Left cardiac atrium (tissue), 4 donors: ENCODE measurements at places on chromosomes 5 and 9. TPM values are rescaled to one million over a fixed set of nuclear protein-coding genes. Genes with fewer than 3 reads are reported as not detected.

- DNase-seq, result no peak
Observed at GRCh38 chr5:131218392-131218791, 45.5 kb upstream of the CDC42SE2 start.

DNA sequence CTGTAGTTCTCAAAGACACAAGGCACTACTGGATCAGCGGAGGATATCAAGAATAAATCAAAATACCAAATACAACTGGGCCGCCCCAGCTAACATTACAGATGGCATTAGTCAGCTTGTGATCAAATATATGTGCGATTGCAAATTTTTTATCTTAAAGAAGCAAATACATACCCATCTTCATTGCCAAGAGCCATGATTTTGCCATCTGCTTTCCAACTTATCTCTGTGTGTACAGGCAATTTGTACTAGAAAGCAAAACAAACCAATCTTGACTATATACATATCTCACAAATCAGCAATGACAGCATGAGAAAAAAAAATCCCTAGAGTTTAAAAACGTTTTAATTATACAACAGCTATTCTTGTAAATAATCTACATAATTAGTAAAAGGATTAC is 20.3 kb downstream of the GEMIN5 start:
- DNase-seq, result no peak

DNA sequence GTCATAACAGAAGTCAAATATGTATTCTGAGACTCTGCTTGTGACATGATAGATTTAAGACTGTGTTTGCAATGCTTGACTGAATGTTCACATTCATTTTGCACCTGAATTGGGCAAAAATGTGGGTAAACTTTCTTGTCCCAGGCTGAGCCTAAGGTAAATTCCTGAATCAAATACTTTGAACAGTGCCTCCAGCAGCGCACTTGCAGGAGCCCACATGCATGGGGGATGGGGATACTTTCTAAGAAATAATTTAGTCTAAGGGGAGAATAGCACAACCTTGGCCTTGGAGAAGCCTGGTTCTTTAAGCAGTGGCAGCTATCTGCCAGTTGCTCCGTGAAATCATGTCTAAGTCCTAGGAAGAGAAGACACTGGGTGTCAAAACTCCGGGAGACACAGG is 163.5 kb upstream of the EGFLAM start:
- DNase-seq, result no peak

DNA sequence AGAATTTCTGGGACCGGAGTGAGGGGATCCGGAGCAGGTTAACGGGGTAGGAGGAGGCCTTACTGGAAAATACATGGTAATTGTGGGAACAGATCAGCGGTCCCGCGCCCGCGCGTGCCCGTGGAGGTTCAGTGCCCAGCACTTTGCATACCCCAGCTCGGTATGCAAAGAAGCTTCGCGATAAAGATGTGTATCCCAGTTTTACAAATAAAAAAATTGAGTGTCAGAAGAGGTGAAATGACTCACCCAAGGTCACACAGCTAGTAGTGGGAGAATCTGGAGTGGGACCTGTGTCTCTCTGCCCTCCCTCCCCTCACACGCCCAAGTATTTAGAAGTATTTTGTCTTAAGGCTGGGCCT is 967 bp downstream of the NEURL1B start:
- no peak for DNase-seq

DNA sequence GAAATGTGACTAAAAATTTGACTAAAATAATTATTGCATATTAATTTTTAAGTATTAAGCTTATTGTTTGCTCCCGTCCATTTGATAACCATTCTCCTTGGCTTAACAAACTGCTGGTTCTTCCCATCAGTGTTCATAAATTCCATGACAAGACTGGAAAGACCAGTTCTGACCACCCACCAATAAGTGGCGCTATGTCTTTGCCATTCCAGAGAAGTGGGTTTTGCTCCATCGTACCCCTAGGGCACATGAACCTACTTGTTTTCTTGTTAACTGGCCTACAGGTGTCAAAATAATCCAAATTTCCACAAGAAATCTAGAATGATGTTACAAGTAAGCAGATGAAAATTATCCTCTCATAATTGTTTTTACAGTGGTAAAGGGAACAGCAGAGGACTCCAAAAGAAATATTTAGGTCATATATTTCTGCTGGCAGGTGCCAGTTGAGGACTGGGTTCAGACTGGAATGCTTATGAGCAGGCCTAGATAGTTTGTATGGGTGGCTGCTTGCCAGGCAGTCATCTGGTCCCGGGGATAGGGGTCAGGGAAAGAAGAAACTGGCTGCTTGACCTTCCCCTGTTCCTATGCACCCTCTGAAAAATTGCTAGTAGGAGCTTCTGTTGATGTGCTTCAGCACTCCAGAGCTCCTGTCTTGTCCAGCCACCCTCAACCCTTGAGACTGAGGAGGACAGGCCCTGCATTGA is 283.1 kb upstream of the ADAMTSL1 start:
- no peak for DNase-seq

The AGXT2 gene
- total RNA-seq, result not detected

DNA sequence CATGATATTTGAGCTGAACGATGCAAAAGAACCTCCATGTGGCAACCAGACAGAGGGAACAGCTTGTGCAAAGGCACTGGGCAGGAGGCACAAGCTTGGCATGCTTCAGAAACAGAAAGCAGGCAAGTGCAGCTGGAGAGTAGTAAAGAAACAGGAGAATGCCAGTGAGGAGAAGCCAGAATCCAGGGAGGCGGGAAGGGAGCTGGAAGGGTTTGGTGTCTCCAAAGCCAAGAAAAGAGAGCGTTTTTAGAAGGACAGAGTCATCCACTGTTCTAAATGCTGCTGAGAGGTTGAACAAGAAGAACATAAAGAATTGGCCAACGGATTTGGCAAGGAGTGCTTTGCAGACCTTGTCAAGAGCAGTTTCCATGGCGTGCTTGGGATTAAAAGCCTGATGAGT is 124.7 kb downstream of the TLE1 start:
- no peak for DNase-seq

DNA sequence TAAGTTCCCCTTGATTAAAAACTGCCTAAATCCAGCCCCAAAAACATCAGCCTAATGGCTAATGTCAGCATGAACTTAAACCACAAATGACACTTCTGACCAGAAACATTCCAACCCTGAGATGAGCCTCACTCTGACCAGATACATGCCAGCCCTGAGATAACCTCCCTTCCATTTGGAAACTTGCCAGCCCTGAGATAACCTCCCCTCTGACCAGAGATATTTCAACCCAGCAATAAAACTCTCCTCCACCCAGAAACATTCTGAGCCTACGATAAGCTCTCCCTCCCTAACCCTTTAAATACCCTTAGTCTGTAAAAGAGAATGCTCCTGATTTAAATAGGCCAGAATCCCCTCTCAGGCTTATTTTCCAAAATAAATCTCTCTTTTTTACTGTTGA is 1035.7 kb upstream of the NUDT12 start:
- DNase-seq, result no peak

The OLFM1 gene
- 25.5 TPM for total RNA-seq

- no peak for DNase-seq
Observed at GRCh38 chr5:19923742-19924141, 64.3 kb downstream of the CDH18 start.
